Activated T-helper 2 cell treated with anti-CD3 and anti-CD28 coated beads, Interferon-gamma antibody, Interleukin-2, Interleukin-4, amounts not matched to agents 10 μg/mL and 5 μg/mL and 100 μg/mL, durations not matched to agents 14 hours and 24 hours and 36 hours (primary cell): ENCODE measurements at places on chromosomes 2 and 18. TPM values are rescaled to one million over a fixed set of nuclear protein-coding genes. Genes with fewer than 3 reads are reported as not detected.

- DNase-seq, result no peak
Observed at GRCh38 chr2:56801770-56802169, 618.0 kb downstream of the CCDC85A start.

DNA sequence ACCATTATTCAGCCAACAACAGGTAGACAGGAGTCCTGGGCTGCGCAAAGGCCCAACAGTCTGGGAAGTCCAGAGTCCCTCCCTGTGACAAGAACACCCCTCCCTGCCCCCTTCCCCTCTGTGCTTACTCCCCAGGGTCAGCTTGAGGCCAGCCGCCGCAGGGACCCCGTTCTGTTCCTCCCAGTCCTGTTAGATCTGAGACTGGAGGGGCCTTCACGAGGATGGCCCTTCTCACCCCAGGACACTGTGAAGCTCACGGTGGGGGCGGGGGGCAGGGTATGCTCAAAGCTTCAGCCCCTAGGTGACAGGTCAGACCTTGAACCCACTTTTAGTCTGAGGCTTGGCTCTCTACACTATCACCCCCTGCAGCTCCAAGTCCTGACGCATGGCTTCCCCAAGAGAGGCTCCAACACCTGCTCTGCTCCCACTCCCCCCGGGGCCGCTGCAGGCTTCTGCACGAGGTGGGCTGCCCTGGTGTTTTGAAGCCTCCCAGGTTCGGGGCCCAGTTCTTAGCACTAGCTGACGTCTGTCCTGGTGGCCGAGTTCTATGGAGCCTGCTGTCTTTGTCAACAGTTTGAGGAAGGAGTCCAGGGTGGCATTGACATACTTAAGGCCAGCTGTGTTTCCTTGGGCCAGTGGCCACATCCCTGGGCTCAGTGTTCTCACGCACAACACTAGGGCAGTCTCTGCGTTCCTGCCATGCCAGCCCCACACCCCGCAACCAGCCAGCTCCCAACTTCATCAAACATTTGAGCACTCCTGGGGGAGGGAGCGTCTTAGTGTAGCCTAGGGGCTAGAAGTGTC is 37.2 kb upstream of the HPCAL1 start:
- no peak for DNase-seq

- DNase-seq, result peak; percentile 11
Observed at GRCh38 chr2:170235860-170236679, 58.1 kb downstream of the MYO3B start.

GRCh38 chr18:10457128-10457527 is 2.7 kb downstream of the APCDD1 start:
- no peak for DNase-seq

- no peak for DNase-seq
Observed at GRCh38 chr2:11155381-11156035, at the start of gene SLC66A3. SLC66A3 (plus strand) TSS chr2:11155467; CDS start chr2:11155547, 80 bp downstream.

- DNase-seq, result no peak
Observed at GRCh38 chr2:162581959-162582798, 238.2 kb downstream of the GCA start.

DNA sequence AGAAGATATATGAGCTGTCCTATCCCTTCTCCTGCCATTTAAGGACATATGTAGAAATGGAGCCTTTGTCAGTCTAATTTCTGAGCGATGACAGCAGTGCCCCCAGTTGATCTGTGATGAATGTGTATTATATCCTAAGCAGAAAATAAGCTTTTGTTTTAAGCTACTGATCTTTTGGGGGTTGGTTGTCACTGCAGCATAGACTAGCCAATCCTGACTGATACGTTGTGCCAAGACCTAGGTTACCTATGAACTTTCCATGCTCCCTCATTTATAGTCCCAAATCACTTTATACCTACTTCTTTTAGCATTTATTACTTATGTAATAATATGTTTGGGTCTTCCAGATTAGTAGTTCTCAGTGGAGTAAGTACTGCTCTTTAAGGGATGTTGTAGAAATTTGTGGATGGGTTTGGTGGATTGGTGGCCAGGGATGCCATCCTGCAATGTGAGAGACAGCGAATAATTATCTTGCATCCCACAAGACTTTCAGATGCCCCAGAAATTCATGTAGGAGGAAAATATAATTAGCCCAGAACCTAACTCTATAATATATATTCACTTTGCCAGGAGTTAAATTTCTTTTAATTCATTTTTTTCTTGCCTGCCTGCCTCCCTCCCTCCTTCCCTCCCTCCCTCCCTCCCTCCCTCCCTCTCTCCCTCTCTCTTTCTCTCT is 11.8 kb downstream of the SMAD4 start:
- no peak for DNase-seq

GRCh38 chr2:164281896-164282295 is 339.4 kb downstream of the GRB14 start:
- DNase-seq, result no peak

GRCh38 chr2:10408649-10409579 is 39.2 kb downstream of the ODC1 start:
- DNase-seq, result peak; percentile 79

DNA sequence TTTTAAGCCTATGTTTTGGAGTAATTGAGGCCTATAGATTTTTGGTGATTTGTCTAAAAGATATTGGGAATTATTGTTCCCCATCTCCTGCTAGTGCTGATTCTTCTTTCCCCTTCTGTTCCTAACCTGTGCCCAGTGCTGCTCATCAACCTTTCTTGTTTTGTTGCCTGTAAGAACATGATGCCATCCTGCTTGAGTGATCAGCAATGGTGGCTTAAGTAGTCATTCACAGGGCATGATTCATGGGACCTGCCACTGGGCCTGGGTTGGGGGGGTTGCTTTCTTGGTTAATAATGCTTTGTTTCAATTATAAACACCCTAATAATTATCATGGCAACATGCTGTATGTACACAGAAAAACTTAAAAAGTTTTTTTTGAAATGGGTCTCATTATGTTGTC is 562.9 kb upstream of the SETBP1 start:
- DNase-seq, result no peak

The NTSR2 gene
- not detected in 2 replicates for total RNA-seq

The GPR39 gene
- total RNA-seq, result not detected in 2 replicates

The FBXO36 gene
- total RNA-seq, result 0.66 and 1.0 TPM in 2 replicates
